Activated naive CD8-positive, alpha-beta T cell treated with anti-CD3 and anti-CD28 coated beads, Interleukin-2, amount 10 ng/mL, durations not matched to agents 7 days and 5 days (primary cell): ENCODE measurements at places on chromosomes 6 and 20. TPM values are rescaled to one million over a fixed set of nuclear protein-coding genes. Genes with fewer than 3 reads are reported as not detected.

Gene SLC13A3
- 0.26 TPM for total RNA-seq

Gene PDYN
- not detected for total RNA-seq

Gene FILIP1
- total RNA-seq = not detected

Gene NHSL1
- total RNA-seq = 0.44 TPM

Gene ERVFRD-1
- not detected for total RNA-seq

Gene DEFB124
- not detected for total RNA-seq

Gene ZNF334
- total RNA-seq = 2.1 TPM

Gene NFATC2
- 62.3 TPM for total RNA-seq

Gene SLC17A1
- total RNA-seq = not detected

Gene OXT
- 0.89 TPM for total RNA-seq

Gene FARS2
- 18.4 TPM for total RNA-seq

Gene HRH3
- total RNA-seq = not detected

Gene HSPA1B
- 49.0 TPM for total RNA-seq

Gene CFAP206
- total RNA-seq = not detected

Gene CDH26
- 2.5 TPM for total RNA-seq

Gene PAQR8
- total RNA-seq = 26.4 TPM

Gene GPRC6A
- total RNA-seq = not detected

Gene DACT2
- total RNA-seq = not detected

Gene MUCL3
- total RNA-seq = not detected

Gene CST2
- not detected for total RNA-seq

Gene POM121L2
- total RNA-seq = not detected

Gene RIN2
- 0.25 TPM for total RNA-seq

Gene TP53INP2
- total RNA-seq = 2.1 TPM

Gene CST5
- not detected for total RNA-seq

Gene FAM184A
- total RNA-seq = 3.0 TPM

Gene TRDN
- not detected for total RNA-seq

Gene DNAH8
- total RNA-seq = 0.06 TPM

Gene IL17F
- total RNA-seq = not detected

Gene KCNB1
- total RNA-seq = not detected

Gene BMP7
- not detected for total RNA-seq

Gene MEP1A
- not detected for total RNA-seq

Gene FAM83B
- total RNA-seq = not detected

Gene VARS2
- 38.0 TPM for total RNA-seq

Gene NKX2-4
- not detected for total RNA-seq

Gene GATA5
- total RNA-seq = not detected

Gene RNF39
- total RNA-seq = not detected

Gene DCDC2
- total RNA-seq = 0.14 TPM

Gene HLA-DQB1
- total RNA-seq = 19.0 TPM

Gene MPIG6B
- total RNA-seq = 1.5 TPM

Gene SLC35B2
- total RNA-seq = 28.4 TPM

Gene CLVS2
- not detected for total RNA-seq

Gene C4A
- 3.4 TPM for total RNA-seq

Gene BPIFB1
- total RNA-seq = not detected
